ENCODE measurements at places on chromosomes 7 and 10.

DNA sequence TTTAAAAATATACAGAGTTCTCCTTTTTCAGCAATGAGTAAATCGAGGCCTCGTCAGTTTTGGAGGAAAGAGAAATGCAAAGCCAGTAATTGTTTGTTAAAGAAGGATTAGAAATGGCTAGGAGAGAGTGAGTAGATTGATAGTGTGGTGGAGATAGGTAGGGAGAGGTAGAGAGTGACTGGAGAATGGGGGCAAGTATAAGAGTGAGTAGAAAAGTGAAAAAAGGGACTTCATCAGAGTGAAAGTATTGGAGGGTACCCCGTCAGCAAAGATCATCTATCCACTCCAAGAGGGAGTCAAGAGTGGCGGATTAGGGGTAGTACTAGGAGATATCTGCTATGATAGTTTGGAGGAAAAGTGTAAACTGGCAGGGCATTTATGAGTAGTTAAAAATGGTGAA, 9.2 kb upstream of the ANKRD2 start:
- DNase-seq: no peak

DNA sequence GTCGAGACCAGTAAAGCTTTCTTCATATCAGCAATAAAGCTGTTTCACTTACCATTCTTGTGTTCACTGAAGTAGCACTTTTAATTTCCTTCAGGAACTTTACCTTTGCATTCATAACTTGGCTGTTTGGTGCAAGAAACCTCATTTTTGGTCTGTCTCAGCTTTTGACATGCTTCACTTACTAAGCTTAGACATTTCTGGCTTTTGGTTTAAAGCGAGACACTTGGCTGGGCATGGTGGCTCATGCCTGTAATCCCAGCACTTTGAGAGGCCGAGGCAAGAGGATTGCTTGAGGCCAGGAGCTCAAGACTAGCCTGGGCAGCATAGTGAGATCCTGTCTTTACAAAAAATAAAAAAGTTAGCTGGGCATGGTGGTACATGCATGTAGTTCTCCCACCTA, 15.8 kb downstream of the PLEKHA1 start:
- DNase-seq: no peak

- DNase-seq: no peak
These were observed 150.0 kb upstream of the LAMB4 start for GRCh38 chr7:108280136-108280535.

- DNase-seq: peak; percentile 49
These were observed 130.4 kb upstream of the GHITM start for GRCh38 chr10:84008878-84009277.

GRCh38 chr10:59434463-59435321, 72.3 kb upstream of the FAM13C start:
- no peak for DNase-seq

- peak; percentile 73 for DNase-seq
These were observed 378 bp downstream of the PIK3AP1 start for GRCh38 chr10:96719850-96720421.

GRCh38 chr7:15131661-15132060, 229.1 kb upstream of the DGKB start:
- no peak for DNase-seq

GRCh38 chr7:119964065-119964464, 308.9 kb upstream of the KCND2 start:
- DNase-seq: no peak

DNA sequence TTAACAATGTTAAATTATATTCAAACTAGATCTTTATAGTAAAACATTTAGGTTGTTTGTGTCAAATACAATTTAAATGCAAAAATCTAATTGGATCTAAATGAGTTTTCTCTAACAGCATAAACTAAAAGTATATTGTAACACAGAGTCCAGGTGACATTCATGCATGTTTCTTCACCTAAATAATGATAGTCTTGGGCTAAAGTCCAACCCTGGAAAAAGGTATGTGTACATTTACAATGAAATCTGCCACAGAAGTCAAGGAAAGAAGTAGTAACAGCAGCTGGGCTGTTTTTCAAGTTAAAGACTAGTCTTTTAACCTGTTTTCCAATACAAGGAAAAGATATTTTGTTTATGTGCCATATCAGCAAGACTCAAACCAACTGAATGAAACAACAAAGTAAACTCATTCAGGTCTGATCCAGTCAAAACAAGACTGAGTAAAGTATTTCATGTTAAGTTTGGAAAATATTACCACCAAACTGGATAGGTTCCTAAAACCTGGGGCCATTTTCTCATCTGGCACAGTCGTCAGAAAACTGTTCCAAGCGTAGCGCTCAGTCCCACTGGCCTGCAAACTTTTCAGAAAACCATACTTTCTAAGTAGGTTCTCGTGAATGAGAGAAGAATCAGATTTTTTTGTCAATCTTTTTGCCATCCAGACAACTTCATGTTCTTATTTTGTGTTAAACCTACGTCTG, 349.2 kb downstream of the HGF start:
- DNase-seq: no peak

GRCh38 chr10:60334991-60335390, 54.7 kb downstream of the ANK3 start:
- DNase-seq: no peak

DNA sequence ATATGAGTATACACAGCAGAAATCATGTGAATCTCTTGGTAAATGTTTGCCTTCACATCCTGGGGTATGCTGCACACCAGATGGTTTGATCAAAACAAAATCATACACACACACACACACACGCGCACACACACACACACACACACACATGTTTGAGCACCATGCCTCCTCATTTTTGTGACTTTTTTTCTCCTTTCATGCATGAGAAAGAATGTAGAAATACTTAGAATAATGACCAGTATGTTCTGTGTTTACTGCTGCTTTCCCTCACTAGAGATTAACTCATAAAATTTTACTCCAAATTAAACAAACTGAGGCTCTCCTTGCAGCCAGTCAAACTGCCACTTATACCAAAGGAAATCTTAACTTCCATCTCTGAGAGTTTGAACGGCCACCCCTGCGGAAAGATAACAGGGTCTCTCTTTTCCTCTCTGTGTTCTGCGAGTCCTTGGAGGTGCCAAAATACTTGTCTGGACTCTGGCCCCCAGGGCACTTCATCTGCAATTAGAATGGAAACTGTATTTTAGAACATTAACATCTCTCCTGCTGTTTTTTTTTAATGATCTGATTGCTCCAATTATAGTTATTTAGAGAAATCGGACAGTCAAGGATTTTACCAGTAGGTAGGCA, 320.8 kb upstream of the NFE2L3 start:
- DNase-seq: no peak

GRCh38 chr10:15168291-15168785, at the start of gene NMT2:
Gene NMT2 (minus strand): TSS chr10:15168693. CDS start chr10:15168612, 81 bp downstream.
- no peak for DNase-seq

DNA sequence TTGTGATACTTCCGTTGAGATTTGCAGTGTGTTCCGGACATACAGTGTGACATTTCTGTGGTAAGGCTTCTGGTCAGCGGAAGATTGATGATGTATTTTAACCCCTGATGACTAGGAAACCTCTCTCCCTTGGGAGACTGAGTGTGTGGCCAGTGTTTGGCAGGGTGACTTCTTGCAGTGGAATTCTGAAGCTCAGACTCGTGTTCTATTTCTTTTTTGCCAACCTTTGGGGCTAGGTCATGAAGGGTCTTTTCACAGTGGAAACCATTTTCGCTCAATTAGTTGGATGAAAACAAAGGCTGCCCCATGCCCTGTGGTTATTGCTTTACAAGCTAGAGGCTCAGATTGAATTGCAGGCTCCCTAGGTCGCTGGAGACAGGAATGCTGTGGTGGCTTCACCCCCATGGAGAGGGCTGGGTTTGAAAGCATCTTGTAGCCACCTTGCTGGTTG, 288.9 kb downstream of the BBS9 start:
- no peak for DNase-seq

- DNase-seq: no peak
These were observed 216.0 kb downstream of the KLF6 start for GRCh38 chr10:3568983-3569382.

DNA sequence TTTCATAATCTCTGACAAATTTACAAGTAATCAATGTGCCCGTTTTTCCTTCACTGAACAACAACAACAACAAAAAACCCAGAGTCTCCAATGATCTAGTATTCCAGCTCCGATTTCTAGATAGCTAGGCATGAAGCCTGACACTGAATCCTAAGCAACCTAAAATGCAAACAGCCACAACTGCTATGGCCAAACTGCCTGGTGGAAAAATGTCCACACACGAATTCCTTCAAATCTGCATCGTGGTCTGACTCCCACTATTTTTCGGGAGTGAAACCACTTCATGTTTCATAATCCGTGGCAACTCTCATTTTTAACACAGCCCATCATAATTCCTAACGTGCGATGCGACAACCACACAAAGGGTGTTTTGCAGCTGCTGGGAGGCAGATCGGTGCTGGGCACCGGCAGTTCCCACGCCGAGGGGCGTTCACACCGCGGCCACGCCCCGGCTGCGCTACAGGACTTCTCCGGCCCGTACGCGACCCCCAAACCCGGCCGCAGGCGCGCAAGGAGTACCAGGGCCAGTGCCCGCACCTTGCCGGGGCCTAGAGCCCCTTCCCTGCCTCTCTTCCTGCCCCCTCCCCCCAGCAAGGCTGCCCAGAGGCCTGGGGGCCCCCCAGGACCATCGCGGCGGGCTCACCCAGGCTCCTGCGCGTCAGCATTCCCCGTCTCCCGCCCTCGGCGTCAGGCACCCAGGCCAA, 814 bp downstream of the RUFY2 start:
- DNase-seq: peak; percentile 46

DNA sequence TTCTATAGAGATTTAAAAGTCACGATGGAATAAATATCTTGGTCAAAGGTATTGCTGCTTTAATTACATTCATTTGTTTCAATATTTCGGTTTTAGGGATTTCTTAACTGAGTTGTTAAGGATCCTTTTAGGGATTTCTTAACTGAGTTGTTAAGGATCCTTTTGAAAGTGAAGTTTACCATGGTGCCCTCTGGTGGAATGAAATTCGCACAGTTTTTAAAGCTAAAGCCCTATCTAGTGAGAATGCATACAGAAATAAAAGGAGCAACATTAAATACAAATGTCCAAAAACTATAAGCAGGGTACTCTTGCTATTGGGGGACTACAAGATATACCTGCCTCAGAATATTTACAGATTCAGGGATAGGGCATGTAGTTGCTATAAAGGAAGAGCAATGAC, 193.7 kb downstream of the RNLS start:
- DNase-seq: no peak

GRCh38 chr10:16779384-16779915, 37.8 kb downstream of the RSU1 start:
- DNase-seq: peak; percentile 78

DNA sequence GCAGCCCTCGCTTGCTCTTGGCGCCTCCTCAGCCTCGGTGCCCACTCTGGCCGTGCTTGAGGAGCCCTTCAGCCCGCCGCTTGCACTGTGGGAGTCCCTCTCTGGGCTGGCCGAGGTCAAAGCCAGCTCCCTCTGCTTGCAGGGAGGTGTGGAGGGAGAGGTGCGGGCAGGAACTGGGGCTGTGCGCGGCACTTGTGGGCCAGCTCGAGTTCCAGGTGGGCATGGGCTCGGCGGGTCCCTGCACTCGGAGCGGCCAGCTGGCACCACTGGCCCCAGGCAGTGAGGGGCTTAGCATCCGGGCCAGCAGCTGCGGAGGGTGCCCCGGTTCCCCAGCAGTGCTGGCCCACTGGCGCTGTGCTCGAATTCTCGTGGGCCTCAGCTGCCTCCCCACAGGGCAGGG, 152.1 kb upstream of the SEMA3C start:
- DNase-seq: no peak

GRCh38 chr10:3825244-3825643, 40.2 kb upstream of the KLF6 start:
- DNase-seq: no peak

- DNase-seq: peak; percentile 79
These were observed 759 bp downstream of the FGFBP3 start for GRCh38 chr10:91908337-91909116.

GRCh38 chr10:132252412-132252811, 55.3 kb downstream of the STK32C start:
- DNase-seq: no peak

- no peak for DNase-seq
These were observed 138.0 kb downstream of the FAM53B start for GRCh38 chr10:124605856-124606812.

GRCh38 chr10:49351669-49352068, 44.2 kb downstream of the DRGX start:
- no peak for DNase-seq

DNA sequence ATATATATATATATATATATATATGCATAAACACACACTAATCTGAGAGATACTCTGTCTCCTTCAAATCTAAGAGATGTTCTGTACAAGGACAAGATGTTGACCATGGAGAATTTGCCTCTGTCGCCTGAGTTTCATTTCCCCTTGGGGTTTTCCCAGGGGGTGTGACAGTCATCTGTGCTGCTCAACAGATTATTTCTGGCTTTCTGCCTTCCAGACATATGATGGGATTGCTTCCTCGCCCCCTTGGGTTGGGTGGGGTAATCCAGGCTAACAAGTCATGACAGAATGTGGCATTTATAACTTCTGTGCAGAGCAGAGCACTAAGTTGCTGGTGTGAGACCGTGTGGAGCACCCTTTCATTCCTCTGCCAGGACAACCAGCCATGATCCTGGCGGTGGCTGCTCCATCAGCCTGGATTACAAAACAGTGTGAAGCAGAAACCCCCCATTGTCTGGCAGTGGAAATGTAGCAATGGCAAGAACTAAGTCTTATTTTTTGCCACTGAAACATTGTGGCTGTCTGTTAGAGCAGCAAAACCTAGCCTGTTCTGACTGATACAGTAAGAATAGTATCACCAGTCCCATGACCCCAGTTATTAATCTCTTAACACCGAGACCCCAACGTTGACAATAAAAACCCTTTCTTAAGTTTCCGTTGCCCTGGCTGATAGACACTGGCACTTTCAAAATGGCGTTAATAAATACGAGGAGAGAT, 13.7 kb upstream of the USP6NL start:
- no peak for DNase-seq

DNA sequence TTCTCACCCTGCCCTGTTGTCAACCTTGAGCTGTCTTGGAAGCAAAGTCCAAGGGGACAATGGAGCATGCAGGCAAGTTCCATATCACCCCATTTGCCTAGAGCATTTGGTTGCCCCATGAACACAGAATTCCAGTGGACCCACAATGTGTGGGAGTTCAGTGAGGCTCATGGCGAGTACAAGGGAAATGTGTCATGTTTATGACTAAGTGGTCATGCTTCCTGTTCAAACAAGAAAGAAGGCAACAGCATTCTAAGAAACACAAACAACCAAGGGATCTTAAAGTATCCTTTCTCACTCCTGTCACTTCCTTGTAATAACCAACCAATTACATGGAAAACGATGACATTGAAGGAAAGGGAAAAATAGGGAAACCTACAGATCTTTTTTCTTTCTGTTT, 513.0 kb downstream of the INHBA start:
- no peak for DNase-seq

DNA sequence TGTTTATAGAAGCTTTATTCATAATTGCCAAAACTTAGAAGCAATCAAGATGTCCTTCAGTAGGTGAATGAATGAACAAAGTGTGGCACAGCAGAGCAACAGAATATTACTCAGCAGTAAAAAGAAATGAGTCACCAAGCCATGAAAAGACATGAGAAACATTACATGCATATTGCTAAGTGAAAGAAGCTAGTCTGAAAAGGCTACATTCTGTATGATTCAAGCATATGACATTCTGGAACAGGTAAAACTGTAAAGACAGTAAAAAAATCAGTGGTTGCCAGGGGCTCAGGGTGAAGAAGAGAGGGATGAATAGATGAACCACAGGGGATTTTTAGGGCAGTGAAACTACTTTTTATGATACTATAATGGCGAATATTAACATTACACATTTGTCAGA, 80.9 kb upstream of the APBB1IP start:
- peak; percentile 23 for DNase-seq

Data from activated T-cell treated with anti-CD3 and anti-CD28 coated beads, Interleukin-2, amount 50 U/mL, for 72 hours (primary cell).